Activated T-helper 1 cell treated with anti-CD3 and anti-CD28 coated beads, Interleukin-12 subunit alpha, Interleukin-12 subunit beta, Interleukin-2, Interleukin-4 antibody, amounts not matched to agents 30 ng/mL and 10 ng/mL and 1 ng/mL, durations not matched to agents 14 hours and 24 hours and 36 hours (primary cell): ENCODE measurements at places on chromosomes 16 and 17. TPM values are rescaled to one million over a fixed set of nuclear protein-coding genes. Genes with fewer than 3 reads are reported as not detected.

DNA sequence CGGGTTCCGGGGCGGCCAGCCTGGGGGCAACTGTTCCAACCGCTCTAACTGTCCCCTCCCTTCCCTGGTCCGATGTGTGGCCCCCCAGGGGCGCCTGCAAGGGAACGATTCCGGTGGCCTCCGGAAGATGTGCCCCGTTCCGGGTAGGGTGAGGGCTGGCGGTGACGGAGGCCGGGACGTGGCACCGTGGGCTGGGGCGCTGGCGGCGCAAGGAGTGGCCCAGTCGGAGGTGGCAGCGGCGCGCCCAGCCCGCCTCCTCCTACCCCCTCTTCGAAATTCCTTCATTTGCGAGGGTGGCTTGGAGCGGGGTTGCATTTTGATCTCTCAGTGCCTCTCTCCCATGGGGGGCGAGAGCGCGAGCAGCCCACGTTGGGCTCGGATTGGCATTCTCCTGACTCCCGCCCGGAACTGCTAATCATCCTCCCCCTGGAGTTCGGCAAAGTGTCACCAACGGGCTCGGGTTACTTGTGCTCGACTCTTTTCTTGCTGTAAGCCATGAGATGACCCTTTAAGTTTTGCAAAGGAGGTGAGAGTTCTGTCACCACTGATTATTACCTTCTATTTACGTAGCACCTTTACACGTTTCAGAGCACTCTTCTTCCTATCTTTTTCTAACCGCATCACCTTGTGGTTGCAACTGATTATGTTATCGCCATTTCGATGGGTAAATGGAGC lies 622 bp downstream of the NDEL1 start:
- H3K27me3 ChIP-seq, result no peaks in the 10 kb centered on the region
- peak overlapping the region; percentile 88 for H3K4me3 ChIP-seq
- peak; percentile 64 for DNase-seq

DNA sequence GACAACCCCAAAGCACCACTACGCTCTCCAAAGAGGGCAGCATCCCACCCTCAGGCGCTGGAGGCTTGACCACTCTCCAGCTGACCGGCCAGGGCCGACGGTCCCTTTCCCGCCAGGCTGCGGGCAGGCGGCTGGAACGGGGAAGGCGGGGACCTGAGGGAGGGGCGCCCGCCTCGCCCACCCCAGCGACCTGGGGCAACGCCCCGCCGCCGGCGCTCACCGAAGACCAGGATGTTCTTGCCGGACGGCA lies 431 bp downstream of the DYNC1LI2 start:
- H3K4me1 ChIP-seq, result peaks cover 51% of the 10 kb centered on the region
- H3K4me3 ChIP-seq, result peak overlapping the region; percentile 93
- no peak for DNase-seq
- H3K27me3 ChIP-seq, result peaks cover 12% of the 10 kb centered on the region
- H3K36me3 ChIP-seq, result peaks cover 21% of the 10 kb centered on the region
- H3K27ac ChIP-seq, result peak overlapping the region; percentile 79

DNA sequence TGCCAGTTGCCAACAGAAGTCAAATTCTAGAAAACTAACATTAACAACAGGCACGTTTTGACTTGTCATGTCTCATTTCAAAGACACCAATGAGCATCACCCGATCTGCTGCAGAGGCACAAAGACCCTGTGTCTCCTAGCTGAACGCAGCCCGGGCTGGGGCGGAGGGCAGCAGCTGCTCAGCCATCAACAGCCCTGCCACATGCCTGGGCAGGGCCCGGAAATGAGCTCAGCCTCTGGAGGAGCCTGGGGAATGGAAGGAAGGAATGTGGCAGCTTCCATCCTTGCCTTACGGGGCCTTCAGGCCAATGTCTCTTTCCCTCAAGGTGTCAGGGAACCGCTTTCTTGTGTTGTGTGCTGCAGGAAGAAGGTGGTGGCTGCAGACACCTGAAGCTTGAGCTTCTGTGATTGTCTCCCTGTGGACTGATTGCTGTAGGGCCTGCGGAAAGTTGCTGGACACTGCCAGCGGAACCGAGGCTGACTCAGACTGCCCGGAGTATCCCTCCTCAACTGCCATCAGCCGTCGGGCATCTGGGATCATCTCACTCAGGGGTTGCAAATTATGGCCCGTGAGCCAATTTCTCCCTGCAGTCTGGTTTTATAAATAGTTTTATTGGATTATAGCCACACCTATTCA lies 7.3 kb downstream of the CDH13 start:
- H3K36me3 ChIP-seq, result no peaks in the 10 kb centered on the region
- DNase-seq, result no peak
- no peak overlapping the region for H3K27ac ChIP-seq
- H3K4me1 ChIP-seq, result peaks cover 21% of the 10 kb centered on the region

- peak; percentile 1 for DNase-seq
- no peaks in the 10 kb centered on the region for H3K36me3 ChIP-seq
- H3K4me3 ChIP-seq, result no peak overlapping the region
- no peaks in the 10 kb centered on the region for H3K4me1 ChIP-seq
- peaks cover 3% of the 10 kb centered on the region for H3K27me3 ChIP-seq
Measured at GRCh38 chr17:9924735-9925191, 19.7 kb upstream of the RCVRN start.

DNA sequence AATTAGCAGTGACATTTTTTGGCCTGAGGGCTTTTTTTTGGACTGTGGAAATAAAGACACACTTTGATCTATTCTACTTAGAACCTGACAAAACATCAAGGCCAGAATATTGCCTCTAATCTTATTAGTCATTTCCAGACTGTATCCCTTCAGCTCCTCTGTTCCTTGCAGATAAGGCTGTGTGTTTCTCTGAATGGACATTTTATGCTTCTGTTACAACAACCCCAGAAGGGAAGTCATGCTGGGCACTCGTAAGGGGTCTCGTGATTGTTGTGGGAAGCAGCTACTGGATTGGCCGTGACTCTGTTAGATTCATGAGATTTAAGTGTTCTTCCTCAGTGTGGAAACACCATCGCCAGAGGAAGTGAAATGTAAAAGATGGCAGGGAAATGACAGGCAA lies 31.6 kb upstream of the HS3ST2 start:
- no peaks in the 10 kb centered on the region for H3K36me3 ChIP-seq
- no peak overlapping the region for H3K4me3 ChIP-seq
- no peak for DNase-seq
- no peaks in the 10 kb centered on the region for H3K4me1 ChIP-seq

DNA sequence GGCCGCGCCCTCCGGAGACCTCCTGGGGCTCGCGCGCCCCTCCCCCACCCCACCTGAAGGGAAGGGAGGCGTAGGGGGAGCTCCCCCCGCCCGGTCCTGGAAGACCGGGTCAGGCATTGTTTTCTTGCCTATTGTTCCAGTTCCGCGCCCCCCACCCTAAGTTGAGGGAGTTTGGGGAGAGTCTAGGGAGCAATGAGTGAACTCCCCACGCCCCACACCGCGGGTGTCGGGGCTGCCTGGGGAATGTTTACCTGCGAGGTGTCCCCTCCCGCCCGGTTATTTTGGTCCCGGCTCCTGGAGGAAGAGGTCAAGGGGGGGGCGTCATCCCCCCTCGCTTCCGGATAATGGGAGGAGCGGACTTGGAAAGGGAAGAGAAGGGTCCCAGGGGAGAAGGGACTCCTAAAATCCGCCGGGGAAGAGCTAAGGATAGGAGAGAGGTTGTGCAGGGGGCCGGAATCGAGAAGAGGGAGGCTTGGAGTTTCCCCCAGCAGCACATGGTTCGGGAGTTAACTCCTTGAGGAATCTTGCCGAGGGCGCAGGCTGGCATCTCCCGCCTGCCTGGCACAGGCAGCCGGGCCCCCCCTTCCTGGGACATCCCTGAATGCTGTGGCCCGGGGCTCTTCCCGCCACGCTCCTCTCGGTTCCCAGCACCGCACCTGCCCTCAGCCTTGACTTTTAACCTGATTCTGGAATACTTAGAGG lies 881 bp downstream of the MLLT6 start:
- H3K4me1 ChIP-seq, result peaks cover 70% of the 10 kb centered on the region
- H3K27ac ChIP-seq, result peak overlapping the region; percentile 95
- DNase-seq, result no peak
- H3K4me3 ChIP-seq, result peak overlapping the region; percentile 93
- no peaks in the 10 kb centered on the region for H3K27me3 ChIP-seq
- peaks cover 39% of the 10 kb centered on the region for H3K36me3 ChIP-seq

DNA sequence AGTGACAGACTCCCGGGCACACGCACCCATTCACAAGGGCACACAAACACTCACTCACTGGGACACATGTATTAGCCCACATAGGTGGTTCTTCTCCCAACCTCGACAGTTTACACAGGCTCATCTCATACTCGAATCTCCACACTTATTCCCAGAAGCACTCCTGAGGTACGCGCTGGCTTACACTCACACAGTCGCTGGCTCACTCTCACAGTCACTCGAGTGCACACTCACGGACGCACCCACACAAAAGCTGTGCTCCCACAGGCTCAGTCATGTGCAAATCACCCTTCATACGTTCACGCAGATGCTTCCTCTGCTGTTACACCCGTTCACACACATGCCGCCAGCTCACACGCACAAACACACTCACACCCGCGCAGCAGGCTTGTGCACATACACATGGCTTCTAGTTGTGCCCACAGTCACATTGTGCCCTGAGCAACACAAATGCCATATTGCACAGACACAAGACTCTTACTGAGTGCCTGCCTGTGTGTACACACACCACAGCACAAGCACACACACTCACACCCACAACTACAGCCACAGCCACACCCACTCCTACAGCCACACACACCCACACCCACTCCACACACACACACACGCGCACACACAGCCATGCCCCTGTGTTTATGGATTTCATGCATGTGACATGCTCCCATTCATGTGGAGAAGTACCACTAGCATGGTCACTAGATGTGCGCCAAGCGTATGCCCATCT lies 8.4 kb upstream of the PRR29 start:
- H3K4me3 ChIP-seq, result no peak overlapping the region
- H3K27me3 ChIP-seq, result peaks cover 19% of the 10 kb centered on the region
- no peaks in the 10 kb centered on the region for H3K36me3 ChIP-seq

DNA sequence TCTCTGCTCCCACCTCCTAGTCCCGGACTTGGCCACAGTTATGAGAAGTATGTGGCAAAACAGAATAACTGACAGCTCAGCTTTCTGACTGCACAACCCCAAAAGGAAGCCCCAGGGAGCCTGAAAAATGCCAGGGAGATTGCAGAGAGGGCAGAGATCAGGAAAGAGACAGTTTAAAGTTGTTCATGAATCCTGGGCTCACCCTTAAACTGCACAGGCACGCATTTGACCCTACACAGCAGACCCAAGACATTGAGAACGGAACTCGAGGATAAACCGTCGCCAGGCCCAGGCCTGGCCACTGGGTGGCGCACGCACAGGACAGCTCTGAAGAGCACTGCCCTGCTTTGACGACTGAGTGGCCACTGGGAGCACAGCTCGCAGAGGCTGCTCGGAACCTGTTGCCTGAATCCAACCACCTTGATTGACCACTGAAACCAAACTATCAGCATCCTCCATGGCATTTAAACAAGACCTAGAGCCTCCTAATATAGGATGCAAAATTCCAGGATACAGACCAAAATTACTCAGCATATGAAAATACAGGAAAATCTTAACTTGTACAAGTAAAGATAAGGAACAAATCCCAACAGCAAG lies 114.0 kb downstream of the C16orf95 start:
- DNase-seq, result peak; percentile 36
- H3K27me3 ChIP-seq, result peaks cover 9% of the 10 kb centered on the region
- peaks cover 6% of the 10 kb centered on the region for H3K4me1 ChIP-seq

DNA sequence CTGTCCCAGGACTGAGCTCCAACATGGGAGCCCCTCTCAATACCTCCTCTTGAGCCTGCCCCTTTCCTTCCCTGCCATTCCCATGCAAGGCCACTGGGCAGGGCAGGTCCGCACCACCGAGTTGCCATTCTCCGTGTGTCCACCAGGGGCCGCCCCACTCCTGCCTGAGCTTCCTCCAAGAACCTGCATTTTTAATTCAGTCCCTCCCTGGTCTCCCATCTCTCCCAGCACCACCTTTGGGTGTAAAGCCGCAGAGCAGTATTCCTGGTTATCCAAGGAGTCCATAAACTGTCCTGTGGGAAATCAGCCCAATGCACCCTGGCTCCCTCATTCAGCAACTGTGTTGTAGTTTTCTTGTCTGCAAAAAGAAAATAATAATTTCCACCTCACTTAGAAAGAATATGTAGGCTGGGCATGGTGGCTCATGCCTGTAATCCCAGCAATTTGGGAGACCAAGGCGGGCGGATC lies 15.9 kb upstream of the ANKRD40CL start:
- H3K27ac ChIP-seq, result no peak overlapping the region
- H3K27me3 ChIP-seq, result peaks cover 32% of the 10 kb centered on the region
- peaks cover 27% of the 10 kb centered on the region for H3K4me1 ChIP-seq
- peak; percentile 68 for DNase-seq
- H3K4me3 ChIP-seq, result no peak overlapping the region
- no peaks in the 10 kb centered on the region for H3K36me3 ChIP-seq

DNA sequence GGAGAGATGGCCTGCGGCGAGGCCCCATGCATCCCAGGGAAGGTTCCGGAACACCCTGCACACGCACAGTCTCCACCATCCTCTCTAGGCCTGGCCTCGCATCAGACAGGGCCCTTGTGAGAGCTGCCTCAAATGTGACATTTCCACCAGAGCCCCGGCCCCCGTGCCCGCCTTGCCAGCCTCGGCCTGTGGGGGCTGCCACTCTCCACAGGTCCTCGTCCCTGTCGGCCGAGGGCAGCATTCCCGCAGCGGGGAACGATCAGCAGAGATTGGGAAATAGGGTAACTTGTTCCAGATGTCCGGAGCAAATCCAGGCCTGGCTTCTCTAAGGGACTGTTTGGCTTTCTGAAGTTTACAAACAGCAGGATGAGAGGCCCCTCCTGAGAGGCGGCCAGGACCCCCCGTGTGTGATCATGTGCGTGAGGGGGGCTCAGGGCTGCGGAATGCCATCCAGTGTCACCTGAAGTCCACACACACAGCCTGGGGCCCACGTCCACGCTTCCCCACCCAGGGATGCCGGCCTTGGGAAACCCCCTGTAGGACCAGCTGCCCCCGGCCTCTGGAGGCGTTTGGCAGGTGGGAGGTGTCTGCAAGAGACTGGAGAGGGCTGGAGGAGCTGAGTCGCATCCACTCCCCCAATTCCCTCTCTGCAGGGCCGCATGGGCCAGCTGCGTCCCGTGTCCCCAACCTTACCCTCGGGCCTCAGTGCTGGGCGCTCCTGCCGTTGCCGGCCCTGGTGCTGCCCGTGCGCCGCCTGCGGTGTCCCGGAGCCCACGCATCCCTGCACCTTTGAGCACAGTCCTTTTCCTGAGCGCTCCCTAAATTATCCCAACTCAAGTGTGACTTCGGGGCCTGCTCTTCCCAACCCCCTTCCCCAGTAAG lies 70.4 kb downstream of the ZDHHC7 start:
- H3K4me1 ChIP-seq, result no peaks in the 10 kb centered on the region
- H3K27me3 ChIP-seq, result peaks cover 4% of the 10 kb centered on the region
- H3K27ac ChIP-seq, result no peak overlapping the region
- H3K4me3 ChIP-seq, result no peak overlapping the region
- no peak for DNase-seq

DNA sequence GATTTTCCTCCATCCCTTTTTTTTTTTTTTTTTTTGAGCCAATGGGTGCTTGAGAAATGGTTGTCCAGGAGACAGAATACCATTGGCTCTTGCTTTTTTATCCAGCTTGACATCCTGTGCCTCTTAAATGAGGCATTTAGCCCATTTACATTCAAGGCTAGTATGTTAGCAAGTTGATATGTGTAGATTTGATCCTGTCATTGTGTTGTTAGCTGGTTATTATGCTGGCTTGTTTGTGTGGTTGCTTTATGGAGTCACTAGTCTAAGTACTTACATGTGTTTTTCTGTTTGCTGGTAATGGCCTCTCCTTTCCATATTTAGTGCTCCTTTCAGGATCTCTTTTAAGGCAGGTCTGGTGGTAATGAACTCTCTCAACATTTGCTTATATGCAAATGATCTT lies 14.1 kb upstream of the SLFN11 start:
- no peak for DNase-seq
- peaks cover 4% of the 10 kb centered on the region for H3K4me1 ChIP-seq
- H3K27ac ChIP-seq, result no peak overlapping the region
- H3K36me3 ChIP-seq, result peaks cover 11% of the 10 kb centered on the region
- peaks cover 4% of the 10 kb centered on the region for H3K27me3 ChIP-seq
- H3K4me3 ChIP-seq, result no peak overlapping the region

The NECAB2 gene
- not detected in 2 replicates for total RNA-seq

The SLC9A5 gene
- total RNA-seq, result 5.1 TPM in 2 replicates
